Muscle of back (tissue), 13 donors: ENCODE measurements at places on chromosomes 11 and 22.

GRCh38 chr22:27212617-27213177 is 555.3 kb downstream of the MIAT start:
- peak; percentile 97 for DNase-seq

- DNase-seq: no peak
Observed at GRCh38 chr22:41256254-41257253, 15.8 kb upstream of the CHADL start.

DNA sequence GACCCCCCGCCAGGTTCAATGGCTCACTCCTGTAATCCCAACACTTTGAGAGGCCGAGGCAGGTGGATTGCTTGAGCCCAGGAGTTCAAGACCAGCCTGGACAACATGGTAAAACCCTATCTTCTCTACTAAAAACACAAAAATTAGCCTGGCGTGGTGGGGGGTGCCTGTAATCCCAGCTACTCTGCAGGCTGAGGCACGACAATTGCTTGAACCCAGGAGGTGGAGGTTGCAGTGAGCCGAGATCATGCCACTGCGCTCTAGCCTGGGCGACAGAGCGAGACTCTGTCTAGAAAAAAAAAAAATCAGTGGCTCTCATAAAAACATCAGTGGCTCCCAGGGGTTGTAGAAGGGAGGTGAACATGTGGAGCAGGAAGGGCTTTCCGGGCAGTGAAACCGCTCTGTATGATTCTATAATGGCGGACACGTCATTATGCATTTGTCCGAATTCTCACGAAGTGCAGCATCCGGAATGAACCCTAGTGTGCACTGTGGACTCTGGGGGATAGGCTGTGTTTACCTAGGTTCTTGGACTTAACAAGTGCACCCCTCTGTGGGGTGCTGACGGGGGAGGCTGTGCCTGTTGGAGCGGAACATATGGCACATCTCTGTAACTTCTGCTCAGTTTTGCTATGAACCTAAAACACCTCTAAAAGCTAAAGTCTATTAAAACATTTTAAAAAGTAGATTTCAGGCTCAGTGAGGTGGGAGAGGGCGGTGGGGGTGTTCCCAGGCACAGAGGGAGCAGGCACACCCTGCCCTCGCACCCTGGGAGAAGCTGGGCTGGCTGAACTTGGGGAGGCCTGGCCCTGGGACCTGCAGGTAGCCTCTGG is 49.1 kb upstream of the SEPTIN5 start:
- no peak for DNase-seq

DNA sequence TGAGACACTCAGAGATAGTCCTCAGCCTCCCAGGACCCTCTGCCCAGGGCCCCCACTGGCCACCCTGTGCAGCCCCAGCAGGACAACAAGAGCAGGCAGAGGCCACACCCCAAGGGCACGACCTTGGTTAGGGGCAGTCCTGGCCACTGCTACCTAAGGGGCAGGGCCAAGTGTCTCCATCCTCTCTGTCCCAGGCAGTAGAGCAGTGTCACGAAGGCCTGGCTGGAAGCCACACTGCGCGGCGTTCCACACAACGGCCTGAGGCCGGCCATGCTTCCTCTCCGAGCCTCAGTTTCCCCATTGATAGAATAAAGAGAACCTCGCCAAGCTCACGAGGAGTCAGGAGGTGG is 1074.3 kb downstream of the BRD1 start:
- DNase-seq: no peak

- no peak for DNase-seq
Observed at GRCh38 chr11:113723787-113724186, 17.7 kb upstream of the TMPRSS5 start.
